Activated CD4-positive, alpha-beta T cell treated with anti-CD3 and anti-CD28 coated beads for 4 hours (primary cell): ENCODE measurements at places on chromosomes 16 and 17.

DNA sequence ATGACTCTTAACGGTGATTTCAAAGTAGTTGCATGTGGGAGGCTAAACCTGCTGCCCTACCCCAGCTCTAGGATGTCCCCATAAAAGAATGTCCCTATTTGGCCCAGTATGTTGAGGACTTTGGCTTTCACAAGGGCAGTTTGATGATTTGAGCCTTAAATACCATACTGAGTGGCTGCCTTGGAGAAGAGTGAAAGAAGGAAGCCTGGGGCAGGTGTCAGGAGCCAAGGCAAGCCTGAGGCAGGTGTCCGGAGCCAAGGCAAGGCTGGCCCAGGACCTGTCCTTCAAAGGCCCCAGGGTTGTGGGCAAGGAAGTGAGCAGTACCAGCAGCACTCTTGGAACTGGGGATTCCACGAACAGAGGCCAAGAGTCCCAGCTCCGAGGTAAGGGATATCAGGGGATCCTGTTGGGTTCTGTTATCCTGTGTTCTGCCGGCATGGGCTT lies 18.6 kb downstream of the ST6GALNAC2 start:
- DNase-seq, result no peak

DNA sequence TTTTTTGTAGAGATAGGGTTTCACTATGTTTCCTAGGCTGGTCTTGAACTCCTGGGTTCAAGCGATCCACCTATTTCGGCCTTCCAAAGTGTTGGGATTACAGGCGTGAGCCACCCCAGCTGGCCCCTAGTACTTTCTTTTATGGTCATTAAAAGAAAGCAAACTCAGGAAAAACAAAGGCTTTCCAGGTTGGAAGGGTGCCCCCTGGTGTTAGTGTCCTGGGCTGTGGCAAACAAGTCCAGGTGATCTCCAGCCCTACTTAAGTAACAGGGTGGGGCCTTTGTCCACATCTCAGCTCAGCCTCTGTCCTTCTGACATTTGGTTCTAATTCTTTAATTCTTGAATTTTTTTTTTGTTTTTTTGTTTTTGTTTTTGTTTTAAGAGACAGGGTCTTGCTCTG lies 6.9 kb downstream of the IGFBP4 start:
- peak; percentile 41 for DNase-seq

- DNase-seq, result no peak
Observed at GRCh38 chr16:87033541-87034300, 283.5 kb downstream of the C16orf95 start.

- no peak for DNase-seq
Observed at GRCh38 chr16:86127366-86127765, 228.4 kb downstream of the IRF8 start.

DNA sequence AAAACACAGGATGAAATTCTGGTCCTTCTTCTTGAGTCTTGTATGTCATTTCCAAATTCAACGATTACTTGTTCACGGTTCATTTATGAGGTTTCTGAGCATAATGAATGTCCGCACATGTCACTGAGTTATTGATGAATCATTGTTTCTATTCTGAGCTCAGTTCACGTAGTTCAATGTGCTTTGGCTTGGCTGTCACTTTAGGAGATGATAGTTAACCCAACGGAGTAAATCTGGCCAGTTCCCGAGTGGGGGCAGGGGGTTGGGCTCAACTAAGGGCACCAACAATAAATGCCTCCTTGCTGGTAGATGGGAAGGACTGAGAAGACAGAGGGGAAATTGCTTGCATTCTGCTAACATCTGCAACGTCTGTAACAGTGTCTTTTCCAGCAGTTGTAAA lies 239.4 kb upstream of the HSBP1 start:
- no peak for DNase-seq

GRCh38 chr17:48052956-48053757 lies 5.0 kb downstream of the NFE2L1 start:
- DNase-seq, result no peak

DNA sequence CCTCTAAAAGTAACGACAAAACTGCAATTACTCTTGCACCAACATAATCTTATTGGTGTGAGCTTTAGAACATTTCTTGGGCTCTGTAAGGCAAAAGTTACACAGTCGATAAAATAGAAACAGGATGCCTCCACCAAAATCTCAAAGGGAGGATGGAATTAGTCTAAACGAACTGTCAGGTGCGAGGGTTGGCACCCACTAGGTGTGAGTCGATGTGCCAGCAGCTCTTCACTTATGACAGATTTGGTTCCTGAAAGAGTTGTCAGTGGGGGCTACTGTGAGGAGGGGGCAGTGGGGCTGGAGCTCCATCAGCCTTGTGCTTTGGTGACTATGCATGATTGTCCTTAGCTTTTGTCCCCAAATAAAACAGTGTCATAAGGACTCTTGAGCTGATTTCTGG lies 422.9 kb downstream of the TMEM114 start:
- DNase-seq, result no peak

DNA sequence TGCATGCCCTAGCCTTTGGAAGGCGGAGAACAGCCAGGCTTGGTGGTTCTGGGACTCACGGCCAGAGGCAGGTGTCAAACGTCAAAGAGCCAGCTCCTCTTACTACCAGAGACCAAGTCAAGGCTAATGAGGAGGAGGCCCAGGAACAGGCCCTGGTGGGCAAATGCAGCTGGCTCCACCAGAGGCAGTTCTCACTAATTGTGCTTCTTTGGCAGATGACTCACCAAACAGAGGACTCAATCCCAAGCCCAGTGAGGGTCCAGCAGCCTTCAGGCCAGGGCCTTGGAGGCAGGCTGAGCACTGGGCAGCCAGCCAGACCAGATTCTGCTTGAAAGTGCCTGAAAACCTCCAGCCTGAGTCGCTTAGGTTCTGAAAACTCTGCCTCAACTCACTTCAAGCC lies 336.5 kb upstream of the CDH5 start:
- DNase-seq, result no peak

- no peak for DNase-seq
Observed at GRCh38 chr16:57513371-57514102, 22.8 kb downstream of the CCDC102A start.

GRCh38 chr17:41695954-41696757 lies 7.5 kb downstream of the EIF1 start:
- DNase-seq, result peak; percentile 83

GRCh38 chr17:74149597-74150427 lies 53.7 kb upstream of the RPL38 start:
- no peak for DNase-seq

GRCh38 chr17:7710301-7710700 lies 5.3 kb downstream of the EFNB3 start:
- DNase-seq, result no peak

GRCh38 chr16:75943705-75944514 lies 217.6 kb upstream of the CPHXL start:
- no peak for DNase-seq

DNA sequence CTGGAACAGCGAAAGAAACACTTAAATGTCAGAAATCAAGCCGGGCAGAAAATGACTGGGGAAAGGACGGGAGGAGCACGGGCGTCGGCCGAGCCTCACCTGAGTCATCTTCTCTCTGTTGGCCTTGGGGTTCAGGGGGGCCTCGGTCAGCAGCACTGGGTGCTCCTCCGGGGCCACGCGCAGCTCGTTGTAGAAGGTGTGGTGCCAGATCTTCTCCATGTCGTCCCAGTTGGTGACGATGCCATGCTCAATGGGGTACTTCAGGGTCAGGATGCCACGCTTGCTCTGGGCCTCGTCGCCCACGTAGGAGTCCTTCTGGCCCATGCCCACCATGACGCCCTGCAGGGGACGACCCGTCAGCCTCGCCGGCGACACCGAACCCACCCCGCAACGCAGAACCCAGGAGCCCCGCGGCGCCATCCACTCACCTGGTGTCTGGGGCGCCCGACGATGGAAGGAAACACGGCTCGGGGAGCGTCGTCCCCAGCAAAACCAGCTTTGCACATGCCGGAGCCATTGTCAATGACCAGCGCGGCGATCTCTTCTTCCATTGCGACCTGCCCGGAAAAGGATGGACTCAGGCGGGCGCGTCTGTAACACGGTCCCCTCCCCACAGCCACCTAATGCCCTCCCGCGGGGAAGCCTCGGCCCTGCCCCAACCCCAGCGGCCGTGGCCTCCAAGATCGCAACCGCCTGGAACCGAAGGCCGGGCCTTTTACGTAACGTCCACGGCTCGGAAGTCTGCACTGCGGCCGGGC lies 616 bp downstream of the ACTG1 start:
- peak; percentile 36 for DNase-seq

- DNase-seq, result peak; percentile 59
Observed at GRCh38 chr16:30941600-30942425, 7.1 kb upstream of the ORAI3 start.

GRCh38 chr16:81817789-81818567 lies 38.9 kb downstream of the PLCG2 start:
- no peak for DNase-seq

DNA sequence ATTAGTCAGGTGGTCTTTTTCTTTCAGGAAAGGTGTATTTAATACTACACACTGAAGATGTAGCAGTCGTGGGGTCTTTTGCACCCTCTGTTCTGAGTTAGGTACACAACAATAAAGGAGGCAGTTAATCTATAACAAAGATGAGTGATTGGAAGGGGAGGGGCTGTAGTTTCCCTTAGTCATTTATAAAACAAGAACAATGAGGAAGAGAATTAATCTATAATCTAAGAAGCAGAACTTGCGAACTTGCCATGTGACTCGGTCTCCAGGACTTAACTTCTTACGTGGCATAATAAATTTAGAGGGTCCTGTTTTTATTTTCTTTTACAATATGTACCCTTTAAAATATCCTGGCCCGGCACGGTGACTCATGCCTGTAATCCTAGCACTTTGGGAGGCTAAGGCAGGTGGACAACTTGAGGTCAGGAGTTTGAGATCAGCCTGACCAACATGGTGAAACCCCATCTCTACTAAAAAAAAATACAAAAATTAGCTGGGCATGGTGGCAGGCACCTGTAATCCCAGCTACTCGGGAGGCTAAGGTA lies 8.6 kb upstream of the APPBP2 start:
- DNase-seq, result no peak

DNA sequence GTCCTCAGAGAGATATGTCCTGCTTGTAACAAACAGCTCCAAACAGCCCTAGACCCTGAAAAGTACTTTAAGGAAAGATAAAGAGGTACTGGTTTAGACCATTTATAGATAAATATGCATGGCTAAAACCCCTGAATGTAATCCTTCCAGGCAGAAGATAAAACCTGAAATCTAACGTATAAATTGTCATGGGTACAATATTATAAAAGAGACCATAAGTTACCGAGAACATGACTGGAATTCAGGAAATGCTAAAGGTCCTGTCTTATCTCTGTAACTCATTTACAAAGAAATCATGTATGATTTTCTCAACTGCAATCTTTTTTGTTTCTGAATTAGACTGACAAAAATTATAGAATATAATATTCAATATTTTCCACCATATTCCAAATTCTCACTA lies 9.2 kb upstream of the KANSL1 start:
- DNase-seq, result no peak

GRCh38 chr16:14263769-14264168 lies 192.7 kb downstream of the MRTFB start:
- DNase-seq, result no peak
